Naive B cell (primary cell): ENCODE measurements at places on chromosomes 11 and 22. TPM values are rescaled to one million over a fixed set of nuclear protein-coding genes. Genes with fewer than 3 reads are reported as not detected.

DNA sequence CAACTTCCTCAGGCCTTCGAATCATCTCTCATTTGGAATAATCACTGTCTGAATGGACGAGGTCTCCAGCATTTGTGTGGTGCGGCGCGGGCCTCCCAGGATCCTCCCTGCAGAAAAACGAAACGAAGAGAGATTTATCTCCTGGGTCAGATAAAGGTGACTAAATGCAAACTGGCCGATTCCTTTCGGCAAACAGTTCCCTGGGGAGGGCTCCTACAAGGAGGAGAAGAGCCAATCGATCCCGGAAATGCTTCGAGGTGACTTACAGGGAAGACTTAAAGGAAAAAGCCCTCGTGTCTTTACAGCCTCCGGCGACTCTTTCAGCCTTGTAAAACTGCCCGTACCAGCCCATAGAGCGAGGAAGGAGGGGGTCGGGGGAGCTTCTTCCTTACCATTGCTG, 126.5 kb downstream of the MIAT start:
- no peak overlapping the region for H3K4me3 ChIP-seq
- no peaks in the 10 kb centered on the region for H3K4me1 ChIP-seq
- H3K27me3 ChIP-seq: no peaks in the 10 kb centered on the region
- DNase-seq: no peak

DNA sequence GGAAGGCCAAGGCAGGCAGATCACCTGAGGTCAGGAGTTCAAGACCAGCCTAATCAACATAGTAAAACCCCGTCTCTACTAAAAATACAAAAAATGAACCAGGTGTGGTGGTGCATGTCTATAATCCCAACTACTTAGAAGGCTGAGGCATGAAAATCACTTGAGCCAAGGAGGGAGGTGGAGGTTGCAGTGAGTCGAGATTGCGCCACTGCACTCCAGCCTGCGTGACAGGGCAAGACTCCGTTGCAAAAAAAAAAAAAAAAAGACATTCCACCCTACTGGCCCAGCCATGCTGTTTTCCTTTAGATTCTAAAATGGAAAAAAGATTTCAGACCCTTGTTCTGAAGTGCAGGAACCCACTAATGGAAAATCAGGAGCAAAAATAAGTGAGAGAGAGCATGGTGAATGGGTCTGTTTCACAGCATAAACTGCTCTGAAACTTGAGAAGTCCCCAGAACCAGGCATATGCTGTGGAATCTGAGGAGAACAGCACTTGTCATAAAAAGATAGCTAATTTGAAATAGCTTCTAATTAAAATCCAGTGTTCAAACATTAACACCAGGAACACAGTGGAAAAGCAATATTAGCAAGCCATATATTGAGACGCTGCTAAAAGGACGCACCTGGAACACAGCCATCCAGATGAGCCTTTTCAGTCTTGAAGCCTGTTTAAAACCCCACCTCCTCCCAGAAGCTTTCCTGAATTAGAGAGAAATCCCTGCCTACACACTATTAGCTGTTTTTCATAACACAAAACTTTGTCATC, 66.3 kb upstream of the CHRM4 start:
- no peak overlapping the region for H3K27ac ChIP-seq
- peaks cover 4% of the 10 kb centered on the region for H3K4me1 ChIP-seq
- H3K36me3 ChIP-seq: peaks cover 3% of the 10 kb centered on the region
- no peak for DNase-seq

The FAM111B gene
- 9.4 TPM for polyA plus RNA-seq

DNA sequence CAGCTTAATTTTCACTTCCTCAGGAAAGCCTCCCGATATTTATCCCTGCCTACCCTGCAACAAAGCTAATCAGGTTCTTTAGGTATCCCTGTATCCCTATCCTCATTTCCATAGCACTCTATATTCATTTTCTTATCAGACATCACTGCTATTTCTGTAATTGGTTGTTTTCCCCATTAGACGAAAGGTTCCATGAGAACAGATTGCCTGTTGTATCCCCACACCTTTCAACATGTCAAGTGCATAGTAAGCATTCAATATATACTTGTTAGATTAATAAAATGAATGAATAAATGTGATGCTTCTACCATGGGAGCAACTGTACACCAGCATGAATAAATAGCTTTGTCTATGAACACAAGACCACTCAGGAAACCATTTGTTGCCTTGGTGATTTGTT, 499.8 kb downstream of the DLG2 start:
- no peaks in the 10 kb centered on the region for H3K4me1 ChIP-seq
- no peaks in the 10 kb centered on the region for H3K27me3 ChIP-seq
- H3K27ac ChIP-seq: no peak overlapping the region
- H3K36me3 ChIP-seq: no peaks in the 10 kb centered on the region

GRCh38 chr11:103901656-103902055, 134.8 kb upstream of the DDI1 start:
- H3K4me3 ChIP-seq: no peak overlapping the region
- H3K27ac ChIP-seq: no peak overlapping the region
- H3K4me1 ChIP-seq: peaks cover 32% of the 10 kb centered on the region
- DNase-seq: no peak
- H3K36me3 ChIP-seq: no peaks in the 10 kb centered on the region

The HOATZ gene
- polyA plus RNA-seq: not detected

The OMP gene
- polyA plus RNA-seq: not detected

DNA sequence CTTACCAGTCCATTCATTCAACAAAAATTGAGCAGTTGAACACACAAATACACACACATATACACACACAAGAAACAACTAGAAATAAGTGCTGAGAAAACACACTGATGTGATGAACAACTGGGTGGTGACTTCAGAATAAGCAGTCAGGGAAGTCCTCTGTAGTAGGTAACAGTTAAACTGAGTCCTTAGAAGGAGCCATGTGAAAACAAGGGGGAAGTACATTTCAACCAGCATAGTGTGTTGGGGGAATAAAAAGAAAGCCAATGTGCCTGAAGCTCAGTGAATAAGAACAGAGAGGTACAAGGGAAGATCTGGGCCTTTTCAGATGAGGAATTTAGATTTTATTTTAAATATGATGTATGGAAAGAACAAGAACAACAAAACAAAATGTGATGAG, 6.8 kb upstream of the TMEM123 start:
- H3K27me3 ChIP-seq: no peaks in the 10 kb centered on the region
- DNase-seq: no peak
- no peak overlapping the region for H3K4me3 ChIP-seq
- H3K36me3 ChIP-seq: no peaks in the 10 kb centered on the region
- H3K27ac ChIP-seq: no peak overlapping the region
- peaks cover 25% of the 10 kb centered on the region for H3K4me1 ChIP-seq

GRCh38 chr11:73404048-73404447, 27.8 kb downstream of the RELT start:
- no peak for DNase-seq
- H3K36me3 ChIP-seq: peaks cover 4% of the 10 kb centered on the region
- H3K27ac ChIP-seq: peak overlapping the region; percentile 88
- no peak overlapping the region for H3K4me3 ChIP-seq
- no peaks in the 10 kb centered on the region for H3K27me3 ChIP-seq

The FEN1 gene
- polyA plus RNA-seq: 23.8 TPM

The DGCR6 gene
- 1.1 TPM for polyA plus RNA-seq

DNA sequence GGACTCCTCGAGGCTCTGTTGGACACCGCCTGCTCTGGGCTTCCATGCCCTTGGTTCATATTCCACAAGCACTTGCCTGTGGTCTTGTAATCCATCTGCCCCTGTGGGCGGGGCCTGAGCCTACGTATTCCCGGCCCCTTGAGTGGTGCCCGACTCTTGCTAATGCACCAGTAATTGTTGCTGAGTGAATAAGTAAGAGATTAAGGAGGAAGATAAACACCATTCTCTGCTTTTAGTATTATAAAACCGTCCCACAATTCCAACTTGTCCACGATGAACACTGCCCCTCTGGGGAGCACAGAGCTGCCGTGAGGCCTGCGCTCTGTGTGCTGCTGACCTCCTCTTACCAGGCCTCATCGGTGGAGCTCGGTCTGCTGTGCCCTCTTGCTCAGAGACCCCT, 50.3 kb downstream of the MICAL2 start:
- H3K36me3 ChIP-seq: no peaks in the 10 kb centered on the region
- H3K27me3 ChIP-seq: no peaks in the 10 kb centered on the region
- H3K4me3 ChIP-seq: no peak overlapping the region

The PARVG gene
- 123 TPM for polyA plus RNA-seq

The ELFN2 gene
- polyA plus RNA-seq: not detected

The MUC6 gene
- not detected for polyA plus RNA-seq

DNA sequence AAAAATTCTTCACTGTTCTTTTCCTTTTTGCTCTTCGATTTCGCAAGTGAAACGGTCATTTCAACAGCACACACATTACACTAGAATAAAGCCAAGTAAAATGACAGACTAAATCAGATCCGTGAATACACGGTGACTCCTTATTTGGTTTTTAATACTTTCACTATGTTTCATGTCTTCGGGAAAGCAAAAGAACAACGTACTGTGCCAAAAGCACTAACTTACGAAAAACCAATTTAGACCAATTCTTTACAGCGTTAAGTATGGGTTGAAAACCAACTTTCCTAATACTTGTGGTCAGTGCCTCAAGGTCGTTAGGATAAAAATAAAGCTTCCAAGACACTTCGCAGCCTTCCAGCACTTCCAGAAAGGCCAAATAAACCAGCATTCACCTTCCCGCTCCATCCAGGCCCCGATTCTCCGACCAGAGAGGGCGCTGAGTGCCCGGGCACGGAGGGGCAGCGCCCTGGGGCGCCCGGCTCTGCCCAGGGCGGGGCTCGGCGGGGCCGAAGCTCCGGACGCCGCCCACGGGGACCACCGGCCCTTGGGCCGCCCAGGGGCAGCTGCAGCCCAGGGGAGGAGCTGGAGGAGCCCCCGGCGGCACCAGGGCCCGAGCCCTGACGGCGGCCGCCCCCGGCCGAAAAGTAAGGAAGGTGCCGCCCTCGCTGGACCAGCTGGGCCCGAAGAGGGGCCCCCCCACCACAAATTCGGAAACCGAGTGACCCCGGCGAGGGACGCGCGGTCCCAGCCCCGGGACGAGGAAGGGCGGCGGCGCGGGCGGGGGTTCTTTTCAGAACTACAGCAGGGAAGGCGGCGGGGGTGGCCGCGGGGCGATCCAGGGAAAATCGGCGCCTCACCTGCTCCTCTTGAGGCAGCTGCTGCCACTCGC, 499 bp downstream of the ATL3 start:
- H3K27me3 ChIP-seq: no peaks in the 10 kb centered on the region
- H3K27ac ChIP-seq: peak overlapping the region; percentile 92
- H3K4me3 ChIP-seq: peak overlapping the region; percentile 92
- peak; percentile 42 for DNase-seq
- no peaks in the 10 kb centered on the region for H3K36me3 ChIP-seq

- no peak overlapping the region for H3K4me3 ChIP-seq
- no peak overlapping the region for H3K27ac ChIP-seq
- no peaks in the 10 kb centered on the region for H3K27me3 ChIP-seq
- peaks cover 63% of the 10 kb centered on the region for H3K4me1 ChIP-seq
- no peaks in the 10 kb centered on the region for H3K36me3 ChIP-seq
Observed at GRCh38 chr22:44032126-44032730, 8.1 kb downstream of the PARVB start.

- no peaks in the 10 kb centered on the region for H3K4me1 ChIP-seq
- DNase-seq: no peak
- peaks cover 56% of the 10 kb centered on the region for H3K27me3 ChIP-seq
- no peak overlapping the region for H3K4me3 ChIP-seq
Observed at GRCh38 chr11:36248436-36248835, 40.8 kb downstream of the COMMD9 start.

- H3K4me3 ChIP-seq: no peak overlapping the region
- peaks cover 19% of the 10 kb centered on the region for H3K27me3 ChIP-seq
- no peak overlapping the region for H3K27ac ChIP-seq
- H3K36me3 ChIP-seq: no peaks in the 10 kb centered on the region
- no peak for DNase-seq
Observed at GRCh38 chr11:11262171-11262920, 90.7 kb downstream of the CSNK2A3 start.
